ENCODE measurements at places on chromosomes 2 and 18. TPM values are rescaled to one million over a fixed set of nuclear protein-coding genes. Genes with fewer than 3 reads are reported as not detected.

The SPP2 gene
- total RNA-seq: not detected

The REEP1 gene
- total RNA-seq: 0.98 TPM

The DSG4 gene
- not detected for total RNA-seq

DNA sequence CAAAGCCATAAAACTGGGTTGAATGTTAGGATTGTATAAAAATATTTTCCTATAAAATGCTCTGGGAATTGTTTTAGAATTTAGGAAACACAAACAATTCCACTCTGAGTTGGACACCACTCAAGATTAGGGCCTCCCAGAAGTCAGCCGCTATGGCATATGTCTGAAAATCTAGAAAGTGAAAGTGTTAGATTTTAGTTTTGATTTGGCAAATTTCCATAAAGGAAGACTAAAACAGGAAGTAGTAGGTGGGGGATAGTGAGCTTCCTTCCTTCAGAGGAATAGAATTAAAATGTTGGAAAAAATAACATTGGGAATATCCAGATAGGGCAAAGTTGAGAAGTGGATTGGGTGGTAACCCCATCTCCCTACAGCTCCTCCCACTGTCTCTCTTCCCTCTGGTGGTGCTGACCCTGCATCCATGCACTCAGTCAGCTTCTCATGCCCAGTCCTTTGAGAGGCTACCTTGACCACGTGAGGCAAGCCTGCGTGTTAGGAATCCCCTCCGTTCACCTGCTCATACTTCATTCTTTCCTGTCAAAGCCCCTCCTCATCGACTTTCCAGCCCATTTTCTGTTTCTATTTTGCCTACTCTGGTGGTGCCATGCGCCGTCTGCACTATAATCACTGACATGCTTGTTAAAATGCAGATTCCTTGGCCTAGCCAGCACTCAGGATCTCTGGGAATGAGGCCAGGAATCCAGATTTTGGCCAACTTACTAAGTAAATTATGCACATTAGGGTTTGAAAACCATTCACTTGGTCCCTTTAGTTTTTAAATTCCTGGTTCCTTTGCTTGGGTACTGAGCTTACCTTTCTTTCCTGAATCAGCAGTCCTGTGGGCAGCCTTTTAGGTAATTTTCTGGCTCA, 83.5 kb downstream of the POLE4 start:
- ATAC-seq: peak; percentile 32

DNA sequence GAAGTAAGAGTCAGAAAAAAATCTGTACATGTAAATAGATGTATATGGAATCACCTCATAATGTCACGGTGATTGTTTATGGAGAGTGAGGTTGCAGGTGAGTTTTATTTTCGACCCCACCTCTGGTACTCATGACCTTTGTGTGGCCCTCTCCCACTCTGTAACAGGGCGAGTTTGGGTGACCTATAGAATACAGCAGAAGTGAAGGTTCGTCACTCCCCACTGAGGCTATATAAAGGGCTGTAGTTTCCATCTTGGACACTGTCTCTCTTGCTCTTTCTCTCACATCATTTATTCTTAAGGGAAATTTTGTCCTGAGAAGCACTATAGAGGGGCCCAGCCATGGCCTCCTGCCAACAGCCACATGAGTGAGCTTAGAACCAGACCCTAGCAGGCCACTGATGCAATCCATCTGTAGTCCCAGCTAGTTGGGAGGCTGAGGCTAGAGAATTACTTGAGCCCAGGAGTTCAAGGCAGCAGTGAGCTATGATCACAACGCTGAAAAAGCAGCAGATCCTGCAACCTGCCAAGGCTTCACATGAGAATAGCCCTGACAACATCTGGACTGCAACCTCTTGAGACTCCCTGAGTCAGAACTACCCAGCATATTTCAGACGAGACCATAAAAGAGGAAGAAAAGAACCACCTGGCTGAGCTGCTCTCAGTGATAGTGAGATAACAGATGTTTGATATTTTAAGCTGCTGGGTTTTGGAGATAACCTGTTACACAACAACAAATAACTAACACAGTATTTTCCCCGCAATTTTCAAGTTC, 74.3 kb upstream of the SLC1A4 start:
- ATAC-seq: no peak

The TCF23 gene
- total RNA-seq: 0.35 TPM

GRCh38 chr2:107202962-107203591, 317.1 kb upstream of the ST6GAL2 start:
- ATAC-seq: no peak

DNA sequence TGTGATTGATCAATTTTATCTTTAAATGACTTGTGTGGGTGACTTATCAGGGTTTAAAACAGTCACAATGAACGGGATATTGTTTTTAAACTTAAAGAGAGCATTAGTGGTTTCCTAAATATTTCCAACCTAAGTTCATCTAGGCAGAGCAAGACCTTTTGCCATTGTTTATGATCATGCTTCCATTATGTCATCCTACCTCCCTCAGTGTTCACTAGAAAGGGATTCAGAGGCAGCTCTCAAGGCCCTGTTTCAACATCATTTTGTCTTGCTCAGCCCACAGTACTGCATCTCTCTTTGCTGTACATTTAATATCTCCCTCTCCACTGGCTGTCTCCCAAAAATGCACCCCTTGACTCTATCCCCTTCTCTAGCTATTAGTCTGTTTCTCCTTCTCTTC, 21.5 kb upstream of the PELI1 start:
- no peak for ATAC-seq

DNA sequence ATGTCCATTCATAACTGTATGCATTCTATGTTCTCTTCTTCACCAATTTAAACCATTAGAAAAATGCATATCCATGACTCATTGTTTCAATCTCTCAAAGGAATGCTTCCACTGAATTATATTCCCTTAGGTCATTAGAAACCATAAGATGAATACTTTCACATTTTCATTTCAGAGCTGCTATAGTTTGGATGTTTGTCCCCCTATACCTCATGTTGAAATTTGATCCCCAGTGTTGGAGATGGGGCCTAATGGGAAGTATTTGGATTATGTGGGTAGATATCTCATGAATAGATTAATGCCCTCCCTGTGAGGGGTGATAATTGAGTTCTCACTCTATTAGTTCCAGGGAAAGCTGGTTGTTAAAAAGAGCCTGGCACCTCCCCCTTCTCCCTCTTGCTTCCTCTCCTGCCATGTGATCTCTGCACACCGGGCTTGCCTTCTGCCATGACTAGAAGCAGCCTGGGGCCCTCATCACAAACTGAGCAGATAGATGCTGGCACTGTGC, 35.7 kb downstream of the THUMPD2 start:
- peak; percentile 25 for ATAC-seq

GRCh38 chr2:121019071-121019470, 265.9 kb downstream of the TFCP2L1 start:
- ATAC-seq: peak; percentile 17

DNA sequence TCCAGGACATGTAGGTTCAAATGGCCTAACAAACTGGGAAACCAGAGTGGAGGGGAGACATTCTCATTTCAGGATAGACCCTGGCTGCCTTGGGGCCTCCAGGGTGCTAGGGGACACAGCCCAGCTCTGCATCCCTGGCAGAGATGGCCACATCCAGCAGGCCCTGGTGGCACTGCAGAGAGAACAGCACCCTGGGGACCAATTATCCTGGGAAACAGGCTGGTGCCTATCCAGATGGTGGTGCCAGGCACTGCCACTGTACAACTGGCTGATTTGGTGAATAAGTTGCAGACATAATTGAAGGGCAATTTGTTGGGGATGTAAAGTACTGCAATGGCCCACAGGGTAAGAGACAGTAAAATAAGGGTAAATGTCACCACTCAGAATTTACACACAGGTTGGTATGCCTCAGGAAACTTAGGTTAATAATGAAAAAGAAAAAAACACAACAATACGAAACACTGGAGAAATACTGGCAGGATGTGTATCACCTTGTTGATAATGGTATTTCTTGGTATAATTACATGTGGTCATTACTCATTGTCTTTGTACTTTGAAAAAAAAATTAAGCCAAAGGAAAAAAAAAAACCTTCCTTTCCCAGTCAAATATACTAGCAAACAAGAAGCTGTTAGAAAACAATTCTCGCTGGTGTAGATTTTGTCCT, 12.8 kb upstream of the SFTPB start:
- no peak for ATAC-seq

DNA sequence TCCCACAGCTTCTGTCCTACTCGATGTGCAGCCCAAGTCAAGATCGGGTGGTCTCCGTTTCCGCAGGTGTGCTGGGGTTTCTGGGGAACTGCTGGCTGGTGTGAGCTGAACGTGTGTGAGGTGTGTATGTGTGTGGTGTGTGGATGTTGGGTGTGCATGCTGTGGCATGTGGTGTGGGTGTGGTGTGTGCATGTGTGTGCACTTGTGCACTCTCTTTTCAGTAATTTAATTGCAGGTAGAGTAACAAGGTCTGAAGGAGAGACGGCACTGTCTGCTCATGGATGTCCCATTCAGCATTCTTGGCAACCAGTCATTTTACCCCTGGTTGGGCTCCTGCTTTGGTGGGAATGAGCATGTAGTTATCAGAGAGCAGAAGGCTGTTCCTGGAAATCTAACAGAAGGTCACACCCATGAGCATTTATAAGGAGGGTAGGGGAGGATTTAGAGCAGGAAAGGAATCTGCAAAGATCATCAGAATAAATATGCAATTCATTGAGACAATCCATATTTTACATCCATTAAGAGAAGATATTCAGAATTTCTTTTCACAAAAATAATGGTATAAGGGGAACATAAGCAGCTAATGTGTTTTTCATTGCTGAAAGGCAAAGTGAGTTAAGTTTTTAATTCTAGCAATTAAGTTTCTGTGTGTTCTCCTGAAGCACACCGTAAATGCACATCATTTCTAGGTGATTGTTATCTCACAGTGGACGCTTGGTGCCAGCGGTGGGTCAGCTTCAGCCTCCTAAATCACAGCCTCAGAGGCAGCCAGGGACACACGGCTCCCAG, 60.7 kb downstream of the ADI1 start:
- peak; percentile 82 for ATAC-seq

DNA sequence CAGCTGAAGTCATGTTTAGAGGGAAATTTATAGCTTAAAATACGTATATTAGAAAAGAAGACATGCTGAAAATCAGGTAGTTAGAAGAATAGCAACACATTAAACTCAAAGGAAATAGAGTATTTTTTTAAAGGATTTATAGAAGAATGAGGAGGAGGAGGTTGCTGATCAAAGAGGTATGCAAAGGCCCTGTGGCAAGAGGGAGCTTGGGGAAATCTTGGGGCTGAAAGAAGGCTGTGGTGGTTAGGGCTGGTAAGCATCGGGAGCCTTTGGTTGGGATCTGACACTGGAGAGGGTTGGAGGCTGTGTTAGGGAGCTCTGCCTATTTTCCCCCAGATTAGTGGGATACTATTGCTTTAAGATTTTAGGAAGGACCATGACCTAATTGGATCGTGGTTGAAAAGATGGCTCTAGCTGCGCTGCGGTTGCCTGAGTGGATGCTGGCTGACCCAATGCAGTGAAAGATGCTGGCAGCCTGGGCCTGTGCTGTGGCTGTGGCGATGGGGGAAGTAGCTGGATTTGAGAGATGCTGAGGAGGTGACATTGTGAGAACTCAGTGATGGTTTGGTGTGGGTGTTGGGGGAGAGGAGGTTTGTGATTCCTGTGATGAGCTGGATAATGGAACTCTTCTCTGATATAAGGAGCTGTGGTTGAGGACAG, 11.7 kb downstream of the DGKD start:
- ATAC-seq: no peak

The IL36G gene
- not detected for total RNA-seq

- ATAC-seq: no peak
These were observed 126.8 kb downstream of the CLIP4 start for GRCh38 chr2:29241955-29242565.

DNA sequence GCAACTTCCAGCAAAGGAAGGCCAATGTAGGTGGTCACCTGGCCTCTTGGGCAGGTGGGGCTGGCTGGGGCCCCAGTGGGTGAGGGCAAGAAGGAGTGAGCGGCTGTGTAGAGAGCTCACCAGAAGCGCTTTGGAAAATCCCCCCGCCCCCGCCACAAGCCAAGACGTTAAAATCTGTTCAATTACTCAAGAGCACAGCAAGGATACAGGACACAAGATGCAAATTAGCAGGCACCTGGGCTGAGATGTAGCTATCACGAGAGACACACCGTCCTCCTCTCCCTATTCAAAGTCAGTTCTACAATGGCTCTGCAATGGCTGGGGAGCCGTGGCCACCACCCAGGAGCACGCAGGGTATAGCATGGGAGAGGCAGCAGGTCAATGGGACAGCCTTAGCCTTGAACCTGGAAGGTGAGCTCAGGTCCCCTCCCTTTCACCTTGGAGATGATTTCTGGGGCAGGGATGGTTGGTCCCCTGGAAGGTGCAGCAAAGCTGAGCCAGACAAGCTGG, 38.5 kb upstream of the GPR17 start:
- ATAC-seq: no peak

DNA sequence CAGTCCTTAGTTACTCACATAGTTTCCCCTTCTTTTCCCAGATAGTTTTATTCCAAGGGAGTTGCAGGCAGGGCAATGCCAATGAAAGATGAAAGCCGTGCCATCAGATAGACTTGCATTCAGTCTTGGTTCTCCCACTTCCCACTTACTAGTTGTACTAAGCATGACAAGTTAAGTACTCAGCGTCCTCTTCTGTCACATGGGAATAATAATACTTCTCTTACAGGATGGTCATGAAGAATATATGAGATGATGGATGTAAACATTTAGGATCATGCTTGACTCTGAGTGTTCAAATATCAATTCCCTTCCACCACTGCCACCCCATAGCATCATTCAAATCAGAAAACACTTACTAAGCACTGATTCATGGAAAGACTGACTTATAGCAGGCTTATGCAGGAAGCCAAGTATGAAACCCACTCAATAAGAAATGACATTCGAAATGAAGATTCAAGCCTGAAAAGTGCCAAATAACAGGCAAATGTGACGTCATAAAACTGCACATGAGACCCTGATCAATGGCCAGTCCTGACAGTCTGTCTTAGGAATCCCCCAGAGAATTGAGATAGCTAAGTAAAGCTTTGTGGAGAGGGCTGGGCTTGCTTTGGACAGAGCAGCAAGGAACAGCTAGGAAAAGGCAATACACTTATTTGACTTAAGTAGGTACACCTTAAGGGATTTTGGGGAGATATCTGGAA, 11.1 kb upstream of the EVA1A start:
- no peak for ATAC-seq

The PROC gene
- total RNA-seq: 0.49 TPM

- ATAC-seq: no peak
These were observed 62.1 kb downstream of the LRRFIP1 start for GRCh38 chr2:237689336-237690131.

DNA sequence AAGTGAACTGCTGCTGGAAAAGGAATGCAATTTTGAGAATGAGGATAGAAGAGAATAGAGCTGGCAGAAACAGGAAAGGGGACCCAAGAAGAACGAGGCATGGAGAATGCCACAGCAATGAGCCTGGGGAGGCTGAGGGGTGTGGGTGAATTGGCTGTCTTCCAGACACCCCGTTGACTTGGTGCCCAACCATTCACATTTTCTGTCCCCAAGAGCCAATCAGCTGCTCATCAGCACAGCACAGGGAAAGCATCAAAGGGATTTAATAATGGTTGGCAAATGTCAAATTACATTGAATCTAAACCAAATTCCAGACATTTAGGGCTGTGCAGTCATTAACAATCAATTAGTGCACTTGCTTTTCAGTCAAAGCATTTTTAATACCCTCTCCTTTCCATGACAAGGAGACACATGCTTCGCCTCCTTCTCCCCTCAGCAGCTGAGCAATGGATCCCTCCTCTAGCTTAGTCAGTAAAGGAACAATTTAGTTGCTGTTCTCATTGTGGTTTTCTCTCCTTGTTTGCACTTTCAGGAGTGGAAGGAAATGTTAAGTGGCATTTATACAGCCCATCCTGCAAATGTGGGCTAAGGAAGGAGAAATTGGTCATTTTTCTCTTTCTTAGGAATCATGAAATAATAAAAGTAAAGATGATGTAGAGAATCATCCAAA, 98.8 kb downstream of the KLF7 start:
- ATAC-seq: no peak

The HNRNPLL gene
- 38.6 TPM for total RNA-seq

The DCDC2C gene
- total RNA-seq: not detected

Data from motor neuron (in vitro differentiated cells).